CD4-positive, alpha-beta T cell treated with Interferon alpha-2 for 1 hour (primary cell): ENCODE measurements at places on chromosomes 12 and 14.

DNA sequence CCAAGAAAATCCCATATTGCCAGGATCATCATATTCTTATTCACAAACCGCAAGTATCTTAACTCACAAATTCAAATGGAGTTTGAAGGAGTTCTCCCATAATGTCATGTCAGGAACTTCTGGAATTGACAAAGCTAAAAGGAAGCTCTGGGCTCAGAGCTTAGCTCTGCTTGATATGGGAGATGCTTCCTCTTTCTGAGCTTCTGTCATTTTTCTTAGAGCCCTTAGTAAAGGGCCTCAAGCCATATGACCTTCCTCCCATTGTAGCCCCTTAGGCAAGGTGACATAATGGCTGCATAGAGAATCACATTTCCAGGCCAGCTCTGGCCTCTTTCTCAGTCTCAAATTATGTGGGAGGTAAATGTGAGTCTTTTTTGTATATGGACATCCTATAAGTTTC lies 40.9 kb downstream of the SLC4A8 start:
- no peak for DNase-seq

DNA sequence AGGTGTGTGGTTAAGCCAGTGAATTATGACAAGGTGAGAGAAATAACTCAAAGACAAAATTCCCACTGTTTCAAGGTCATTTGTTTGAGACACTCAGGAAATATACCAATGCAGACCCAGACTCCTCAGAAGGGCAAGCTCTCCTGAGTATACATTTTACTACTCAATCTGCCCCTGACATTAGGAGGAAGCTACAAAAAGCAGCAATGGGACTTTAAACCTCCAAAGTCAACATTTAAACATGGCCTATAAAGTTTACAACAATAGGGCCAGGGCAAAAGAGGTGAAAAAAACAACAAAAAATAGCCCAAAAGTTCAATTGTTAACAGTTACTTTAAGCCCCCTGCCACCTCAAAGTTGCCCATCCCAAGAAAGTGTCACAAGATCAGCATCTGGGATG lies 19.5 kb upstream of the PEX5 start:
- DNase-seq, result no peak

- DNase-seq, result no peak
Measured at GRCh38 chr14:79483477-79484388, 727.6 kb downstream of the DIO2 start.

DNA sequence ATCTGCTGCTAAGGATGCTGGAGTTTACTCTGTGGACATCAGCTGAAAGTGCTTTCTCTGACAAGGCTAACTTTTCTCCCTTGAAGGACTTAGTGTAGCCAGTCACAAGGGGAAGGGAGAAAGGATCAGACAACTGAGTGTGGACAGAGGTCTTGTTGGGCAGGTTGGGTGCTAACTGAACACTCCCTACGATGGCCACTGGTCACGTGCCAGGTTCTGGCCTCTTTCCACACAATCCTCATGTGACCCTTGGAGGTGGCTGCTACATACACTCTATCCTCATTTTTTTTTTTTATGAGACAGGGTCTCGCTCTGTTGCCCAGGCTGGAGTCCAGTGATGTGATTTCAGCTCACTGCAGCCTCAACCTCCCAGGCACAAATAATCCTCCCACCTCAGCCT lies 39.7 kb downstream of the FOXN4 start:
- no peak for DNase-seq

DNA sequence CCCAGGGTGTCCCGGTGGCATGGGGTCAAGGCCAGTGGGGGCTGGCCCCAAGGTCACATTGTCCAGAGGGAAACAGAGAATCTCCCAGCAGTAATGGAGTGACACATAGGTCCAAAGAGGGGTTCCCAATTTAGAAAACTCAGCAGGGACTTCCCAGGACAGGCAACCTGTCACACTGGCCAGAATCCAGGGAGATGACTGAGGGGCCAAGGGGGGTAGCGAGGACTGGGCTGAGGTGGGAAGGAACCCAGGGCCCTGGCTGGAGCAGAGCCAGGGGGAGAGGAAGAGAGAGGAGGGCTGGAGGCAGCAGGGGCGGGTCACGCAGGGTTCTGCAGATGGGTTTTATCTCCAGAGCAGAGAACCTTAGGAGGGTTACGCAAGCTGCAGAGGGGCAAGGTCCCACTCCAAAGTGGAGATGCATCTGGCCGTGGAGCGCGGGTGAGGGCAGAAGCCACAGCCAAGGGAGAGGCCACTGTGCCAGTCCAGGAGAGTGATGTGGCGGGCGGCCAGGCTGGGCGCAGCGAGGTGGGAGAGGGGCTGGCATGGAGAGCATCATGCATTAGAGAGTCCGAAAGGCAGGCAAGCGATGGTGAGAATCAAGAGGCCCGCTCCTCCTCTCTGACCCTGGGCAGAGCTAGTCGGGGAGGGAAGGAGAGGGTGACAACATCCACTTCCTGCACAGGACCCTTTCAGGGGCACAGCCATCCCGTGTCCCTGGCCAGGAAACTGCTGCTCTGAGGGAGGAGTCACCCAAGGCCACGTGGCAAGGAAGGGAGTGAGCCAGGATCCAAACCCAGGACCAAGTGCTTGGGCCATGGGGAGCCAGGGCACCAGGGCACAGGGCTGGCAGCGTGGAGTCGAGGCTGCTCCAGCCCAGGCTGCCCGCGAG lies 29.0 kb downstream of the NCOR2 start:
- DNase-seq, result no peak

DNA sequence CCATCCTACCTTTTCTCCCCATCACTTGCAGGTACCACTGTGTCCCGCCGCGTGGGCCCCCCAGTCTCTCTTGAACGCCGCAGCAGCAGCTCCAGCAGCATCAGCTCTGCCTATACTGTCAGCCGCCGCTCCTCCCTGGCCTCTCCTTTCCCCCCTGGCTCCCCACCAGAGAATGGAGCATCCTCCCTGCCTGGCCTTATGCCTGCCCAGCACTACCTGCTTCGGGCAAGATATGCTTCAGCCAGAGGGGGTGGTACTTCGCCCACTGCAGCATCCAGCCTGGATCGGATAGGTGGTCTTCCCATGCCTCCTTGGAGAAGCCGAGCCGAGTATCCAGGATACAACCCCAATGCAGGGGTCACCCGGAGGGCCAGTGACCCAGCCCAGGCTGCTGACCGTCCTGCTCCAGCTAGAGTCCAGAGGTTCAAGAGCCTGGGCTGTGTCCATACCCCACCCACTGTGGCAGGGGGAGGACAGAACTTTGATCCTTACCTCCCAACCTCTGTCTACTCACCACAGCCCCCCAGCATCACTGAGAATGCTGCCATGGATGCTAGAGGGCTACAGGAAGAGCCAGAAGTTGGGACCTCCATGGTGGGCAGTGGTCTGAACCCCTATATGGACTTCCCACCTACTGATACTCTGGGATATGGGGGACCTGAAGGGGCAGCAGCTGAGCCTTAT lies 9.2 kb downstream of the ARHGAP9 start:
- DNase-seq, result no peak

- DNase-seq, result peak; percentile 66
Measured at GRCh38 chr12:91778938-91779400, 366.7 kb downstream of the BTG1 start.

GRCh38 chr12:19893514-19893913 lies 454.2 kb downstream of the AEBP2 start:
- DNase-seq, result no peak

DNA sequence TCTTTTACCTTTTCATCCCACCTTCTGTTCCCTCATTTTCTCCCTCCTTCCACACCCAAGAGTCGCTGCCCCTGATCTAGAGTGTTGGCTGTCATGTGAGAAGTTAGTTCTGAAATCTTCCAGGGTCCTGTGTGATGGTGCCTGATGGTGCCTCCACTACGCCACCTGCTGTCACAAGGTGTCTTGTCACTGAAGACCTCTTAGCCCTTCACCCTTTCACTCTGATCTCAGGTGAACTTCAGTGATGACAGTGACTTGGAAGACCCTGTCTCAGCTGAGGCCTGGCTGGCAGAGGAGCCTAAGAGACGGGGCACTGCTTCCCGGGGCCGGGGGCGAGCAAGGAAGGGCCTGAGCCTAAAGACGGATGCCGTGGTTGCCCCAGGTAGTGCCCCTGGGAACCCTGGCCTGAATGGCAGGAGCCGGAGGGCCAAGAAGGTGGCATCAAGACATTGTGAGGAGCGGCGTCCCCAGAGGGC lies 7.6 kb upstream of the PFDN5 start:
- DNase-seq, result peak; percentile 81

GRCh38 chr12:122356192-122356635 lies 66.3 kb downstream of the CLIP1 start:
- peak; percentile 66 for DNase-seq

DNA sequence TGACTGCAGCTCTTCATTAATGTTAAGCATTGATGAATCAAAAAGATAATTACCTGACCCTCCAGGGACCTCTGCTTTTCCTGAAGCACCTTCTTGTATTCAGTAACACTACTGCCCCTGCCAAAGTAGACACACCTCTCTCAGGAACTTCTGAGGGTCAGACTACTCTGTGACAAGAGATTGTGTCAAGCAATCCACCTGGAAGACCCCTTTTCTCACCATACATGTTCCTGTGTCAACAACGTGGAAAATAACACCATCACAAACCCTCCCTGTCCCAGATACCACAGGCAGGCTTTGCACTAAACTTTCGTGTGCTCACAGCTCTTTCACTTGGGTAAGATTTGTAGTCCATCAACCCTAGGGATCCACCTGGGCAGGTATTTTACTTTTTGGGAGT lies 13.2 kb downstream of the KRT76 start:
- DNase-seq, result no peak

DNA sequence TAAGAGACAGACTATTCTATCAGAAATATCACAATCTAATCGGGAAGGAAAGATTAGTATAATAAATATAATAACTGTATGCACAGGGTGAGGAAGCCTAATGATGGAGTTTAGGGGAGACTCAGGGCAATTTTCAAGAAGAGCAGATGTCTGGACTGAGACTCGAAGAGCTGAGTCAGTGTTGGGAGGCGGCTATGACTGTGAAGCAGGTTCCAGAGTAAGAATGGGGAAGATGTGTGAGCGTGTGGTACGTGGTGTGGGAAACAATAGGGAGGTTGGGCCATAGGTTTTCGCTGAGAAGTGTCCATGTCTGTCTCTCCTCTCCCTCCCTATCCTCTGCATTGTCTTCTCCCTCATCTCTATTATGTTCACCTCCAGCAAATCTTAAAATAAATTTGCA lies 85.6 kb downstream of the LMO3 start:
- no peak for DNase-seq

DNA sequence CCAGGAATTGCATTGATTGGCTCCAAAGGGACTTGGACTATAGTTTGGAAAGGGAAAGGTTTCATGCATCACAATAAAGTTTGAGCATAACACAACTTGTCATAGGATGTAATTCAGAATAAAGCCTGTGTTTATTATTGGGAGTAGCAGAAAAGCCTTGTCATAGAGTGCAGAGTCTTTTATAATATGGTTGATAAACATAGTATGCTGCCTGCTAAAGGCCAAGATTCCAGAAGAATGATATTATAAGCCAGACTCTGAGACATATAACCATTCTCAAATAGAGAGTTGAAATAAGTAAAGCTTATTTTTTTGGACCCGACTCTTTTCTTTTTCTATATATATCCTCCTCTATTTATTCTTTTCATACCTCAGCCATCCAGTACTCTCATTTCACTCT lies 207.3 kb downstream of the LRIG3 start:
- DNase-seq, result no peak

GRCh38 chr12:93092649-93092945 lies 163.5 kb upstream of the EEA1 start:
- no peak for DNase-seq

DNA sequence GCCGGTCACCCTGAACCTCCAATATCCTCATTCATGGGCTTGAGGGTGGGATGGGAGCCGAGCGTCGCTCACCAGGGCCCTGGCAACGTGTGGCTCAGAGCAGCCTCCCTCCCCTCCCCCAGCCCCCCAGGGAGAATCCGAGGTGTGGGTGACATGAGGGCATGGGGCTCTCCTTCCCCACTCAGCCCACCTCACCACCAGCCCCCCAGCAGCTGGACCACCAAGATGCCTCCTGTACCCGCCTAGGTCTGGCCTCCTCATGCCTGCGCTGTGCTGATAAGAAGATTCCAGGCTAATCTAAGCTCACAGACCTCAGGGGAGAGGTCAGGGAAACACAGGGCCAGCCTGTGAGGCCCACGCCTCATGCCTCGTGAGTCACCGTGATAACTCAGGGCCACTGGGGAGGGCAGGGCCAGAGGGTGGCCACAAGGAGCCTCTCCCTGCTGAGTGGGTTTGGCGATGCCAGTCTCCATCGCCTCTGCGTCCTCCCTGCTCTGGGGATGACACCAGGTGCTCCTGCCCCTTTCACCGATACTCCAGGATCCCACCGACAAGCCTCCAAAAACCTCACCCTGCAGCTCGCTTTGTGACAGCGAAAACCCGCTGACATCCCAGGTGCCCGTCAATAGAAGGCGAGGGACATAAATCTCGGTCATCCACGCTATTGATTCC lies 56.9 kb downstream of the TESC start:
- no peak for DNase-seq

DNA sequence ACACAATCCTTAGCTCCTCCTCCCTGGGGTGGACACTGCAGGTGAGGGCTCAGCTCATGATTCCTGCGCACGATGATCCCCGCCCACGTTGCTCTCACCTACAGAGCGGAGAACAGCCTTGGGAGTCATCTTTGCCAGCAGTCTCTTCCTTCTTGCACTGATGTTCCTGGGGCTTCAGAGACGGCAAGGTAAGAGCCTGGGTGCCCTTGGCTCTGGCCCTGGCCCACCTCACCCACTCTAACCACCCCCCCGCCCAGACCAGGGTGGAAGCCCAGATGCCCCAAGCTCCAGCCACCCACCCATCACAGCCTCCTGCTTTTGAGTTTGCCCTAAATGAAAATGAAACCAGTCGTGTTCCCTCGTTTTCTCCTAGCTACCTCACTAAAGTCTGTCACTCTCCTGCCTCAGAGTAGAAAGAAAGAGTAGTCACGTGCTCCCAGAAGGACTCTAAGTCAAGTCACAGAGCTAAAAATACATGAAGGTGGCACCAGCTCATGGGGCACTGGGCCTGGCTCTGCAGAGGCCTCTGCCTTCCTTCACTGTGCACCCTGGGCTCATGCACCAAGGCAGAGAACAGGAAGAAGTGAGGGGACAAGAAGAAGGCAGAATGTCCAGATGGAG lies 9.0 kb downstream of the TAPBPL start:
- no peak for DNase-seq

DNA sequence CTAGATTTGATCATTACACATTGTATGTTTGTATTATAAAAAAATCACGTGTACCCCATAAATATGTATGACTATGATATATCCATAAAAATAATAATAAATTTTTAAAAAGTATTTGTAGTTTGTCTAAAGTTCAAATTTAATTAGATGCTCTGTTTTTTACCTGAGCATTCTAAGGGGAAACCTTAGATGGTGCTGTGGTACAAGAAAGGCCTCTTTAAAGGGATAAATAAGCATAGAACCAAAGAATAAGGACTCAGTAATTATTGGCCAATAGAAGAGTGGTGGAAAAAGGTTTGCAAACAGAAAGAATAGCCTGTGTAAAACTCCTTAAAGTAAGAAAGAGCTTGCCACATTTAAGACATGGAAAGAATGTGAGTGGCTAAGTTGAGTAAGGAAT lies 580.1 kb upstream of the SEL1L start:
- no peak for DNase-seq

- DNase-seq, result no peak
Measured at GRCh38 chr12:124750787-124751471, 112.7 kb downstream of the SCARB1 start.

GRCh38 chr14:99522025-99522401 lies 40.8 kb downstream of the CCNK start:
- DNase-seq, result no peak

GRCh38 chr12:54024581-54025305 lies 3.5 kb upstream of the HOXC6 start:
- DNase-seq, result no peak

- DNase-seq, result peak; percentile 65
Measured at GRCh38 chr12:57476162-57476992, 3.3 kb downstream of the ARHGAP9 start.
